ENCODE measurements at places on chromosomes 3 and 15.

DNA sequence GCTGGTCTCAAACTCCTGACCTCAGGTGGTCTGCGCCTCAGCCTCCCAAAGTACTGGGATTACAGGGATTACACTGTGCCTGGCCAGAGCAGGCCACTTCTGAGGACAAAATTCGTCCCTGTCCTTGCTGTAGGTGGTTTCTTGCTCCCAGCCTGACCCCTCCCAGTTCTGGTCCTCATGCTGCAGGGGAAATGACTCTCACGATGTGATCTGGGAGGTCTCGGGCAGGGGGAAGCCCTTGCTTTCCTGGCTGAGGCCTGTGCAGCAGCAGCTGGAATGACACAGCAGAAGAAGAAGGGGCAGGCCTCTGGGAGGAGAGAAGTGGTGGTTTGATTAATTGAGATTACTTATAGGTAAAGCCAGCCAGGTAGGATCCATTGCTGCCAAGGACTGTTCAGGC is 39.3 kb downstream of the MEGF11 start:
- DNase-seq = no peak

GRCh38 chr3:163058031-163058854 is 1561.6 kb downstream of the OTOL1 start:
- no peak for DNase-seq

DNA sequence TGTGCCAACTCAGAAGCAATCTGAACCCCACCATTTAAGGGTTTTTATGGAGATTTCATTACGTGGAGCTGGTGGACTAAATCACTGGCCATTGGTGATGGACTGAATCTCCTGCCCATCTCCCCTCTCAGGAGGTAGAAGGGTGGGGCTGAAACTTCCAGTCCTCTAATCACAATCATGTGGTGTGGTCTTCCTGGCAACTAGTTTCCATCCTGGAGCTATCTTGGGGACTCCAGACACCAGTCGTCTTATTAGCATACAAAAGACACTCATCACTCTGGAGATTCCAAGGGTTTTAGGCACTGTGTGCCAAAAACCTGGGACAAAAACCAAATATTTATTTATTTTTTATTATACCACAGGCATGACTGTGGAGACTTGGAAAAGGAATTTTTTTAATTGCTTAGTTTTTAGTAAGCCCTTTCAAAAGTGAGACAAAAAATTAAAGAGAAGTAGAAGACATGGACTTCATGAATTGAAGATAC is 203.6 kb downstream of the WNT5A start:
- no peak for DNase-seq

GRCh38 chr3:104939196-104939595 is 427.5 kb upstream of the ALCAM start:
- DNase-seq = no peak

DNA sequence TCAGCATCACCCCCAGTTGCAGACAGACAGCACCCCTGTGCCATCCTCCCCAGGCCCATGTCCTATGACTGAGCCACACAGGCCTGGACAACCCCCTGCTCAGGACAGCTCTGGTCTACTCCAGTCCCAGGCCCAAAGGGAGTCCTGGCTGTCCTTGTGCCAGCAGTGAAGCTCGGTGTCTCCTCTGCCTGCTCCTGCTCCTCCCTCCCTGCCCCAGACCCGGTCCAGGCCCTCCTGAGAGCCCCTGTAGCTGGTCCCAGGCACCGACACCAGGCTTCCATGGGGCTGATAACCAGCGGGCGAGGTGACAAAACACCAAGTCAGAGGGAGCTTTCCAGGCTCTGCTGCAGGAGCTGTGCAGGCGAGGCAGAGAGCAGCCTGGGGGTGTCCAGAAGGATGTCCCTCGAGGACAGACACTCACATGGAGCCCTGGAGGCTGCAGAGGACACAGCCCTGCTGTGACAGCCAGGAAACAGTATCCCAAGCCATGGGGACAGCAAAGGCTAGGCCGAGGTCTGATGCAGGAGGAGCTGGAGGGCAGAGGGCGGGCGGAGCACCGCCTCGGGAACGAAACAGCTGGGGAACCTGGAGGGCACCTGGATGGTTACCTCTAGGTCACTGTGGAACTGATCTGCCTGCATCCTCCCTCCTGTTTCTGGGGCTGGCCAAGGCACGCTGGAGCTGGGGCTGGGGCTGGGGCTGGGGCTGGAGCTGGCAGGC is 103.8 kb upstream of the PRR20G start:
- peak; percentile 26 for DNase-seq

- DNase-seq = no peak
Observed at GRCh38 chr15:40239404-40239692, 485 bp downstream of the PAK6 start.

- DNase-seq = no peak
Observed at GRCh38 chr3:64059484-64060175, 36.3 kb upstream of the PSMD6 start.

- DNase-seq = peak; percentile 76
Observed at GRCh38 chr3:170358042-170359010, 811 bp downstream of the SKIL start.

DNA sequence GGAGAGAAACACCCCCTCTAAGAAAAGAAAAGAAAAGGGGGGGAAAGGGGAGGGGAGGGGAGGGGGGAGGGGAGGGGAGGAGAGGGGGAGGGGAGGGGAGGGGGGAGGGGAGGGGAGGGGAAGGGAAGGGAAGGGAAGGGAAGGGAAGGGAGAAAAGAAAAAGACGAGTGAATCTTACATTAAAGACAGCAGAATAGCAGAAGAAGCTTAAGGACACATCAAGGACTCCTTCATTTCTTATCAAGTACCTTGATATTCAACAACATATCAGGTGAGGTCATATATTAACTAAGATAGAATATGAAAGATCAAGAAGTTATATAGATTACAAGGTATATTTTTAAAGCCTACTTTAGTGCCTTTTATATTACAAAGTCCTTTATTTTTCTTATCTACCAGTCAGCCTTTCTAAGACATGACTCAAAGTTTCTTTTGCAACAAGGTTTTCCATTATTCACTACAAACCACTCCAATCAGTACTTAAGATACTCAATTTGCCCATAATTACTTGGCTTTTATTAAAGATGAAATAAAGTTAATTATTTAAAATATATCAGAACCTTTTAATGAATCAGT is 17.7 kb upstream of the AADAC start:
- no peak for DNase-seq

- DNase-seq = peak; percentile 12
Observed at GRCh38 chr15:101025896-101026631, 106.9 kb downstream of the LRRK1 start.

DNA sequence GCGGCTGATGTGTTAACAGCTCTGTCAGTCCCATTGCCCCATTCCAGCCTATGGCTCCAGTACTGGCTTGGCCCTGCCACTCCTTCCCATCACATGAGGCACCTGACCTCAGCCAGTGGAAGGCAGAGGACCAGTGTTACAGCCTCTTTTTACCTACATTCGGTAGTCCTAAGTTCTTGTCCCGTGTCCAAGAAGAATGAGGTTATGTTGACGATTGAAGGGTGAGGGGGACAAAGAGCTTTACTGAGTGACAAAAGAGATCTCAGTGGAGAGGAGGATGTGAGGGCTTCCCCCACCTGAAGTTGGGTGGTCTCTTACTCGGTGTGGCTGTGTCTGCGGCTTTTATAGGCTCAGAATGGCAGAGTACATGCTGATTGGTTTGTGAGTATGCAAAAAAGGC is 7.3 kb upstream of the MPI start:
- no peak for DNase-seq

DNA sequence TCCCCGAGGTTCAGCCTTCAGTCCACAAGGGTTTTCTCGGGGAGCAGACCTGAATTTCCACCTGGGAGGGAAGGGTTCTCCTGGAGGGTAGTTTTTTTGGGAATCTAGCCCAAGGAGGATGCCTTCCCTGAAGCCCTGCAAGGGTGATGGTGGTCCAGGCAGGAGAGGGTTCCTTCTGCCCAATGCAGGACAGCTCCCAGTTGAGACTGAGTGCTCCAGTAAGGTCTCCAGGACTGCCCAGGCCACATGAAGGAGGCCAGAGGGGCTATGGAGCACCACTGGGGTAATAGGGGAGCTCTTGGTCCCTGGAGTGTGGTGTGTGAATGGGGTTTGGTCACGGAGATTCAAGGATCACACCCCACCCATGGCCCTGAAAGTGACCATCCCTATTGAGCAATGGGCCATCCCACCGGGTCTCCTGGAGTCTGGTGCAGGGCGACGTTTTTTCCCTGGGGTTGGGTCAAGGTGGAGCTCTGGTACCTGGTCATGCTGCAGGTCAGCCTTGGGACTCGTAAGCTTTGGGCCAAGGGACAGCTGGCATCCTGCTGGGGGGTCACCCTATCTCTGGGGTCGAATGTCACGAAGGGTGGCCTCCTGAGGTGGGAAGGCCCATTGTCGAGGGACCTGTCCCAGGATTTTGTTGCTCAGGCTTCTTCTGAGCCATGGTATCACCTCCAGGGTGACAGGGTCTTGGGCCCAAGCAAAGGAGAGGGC is 196.5 kb downstream of the UBE3A start:
- no peak for DNase-seq

DNA sequence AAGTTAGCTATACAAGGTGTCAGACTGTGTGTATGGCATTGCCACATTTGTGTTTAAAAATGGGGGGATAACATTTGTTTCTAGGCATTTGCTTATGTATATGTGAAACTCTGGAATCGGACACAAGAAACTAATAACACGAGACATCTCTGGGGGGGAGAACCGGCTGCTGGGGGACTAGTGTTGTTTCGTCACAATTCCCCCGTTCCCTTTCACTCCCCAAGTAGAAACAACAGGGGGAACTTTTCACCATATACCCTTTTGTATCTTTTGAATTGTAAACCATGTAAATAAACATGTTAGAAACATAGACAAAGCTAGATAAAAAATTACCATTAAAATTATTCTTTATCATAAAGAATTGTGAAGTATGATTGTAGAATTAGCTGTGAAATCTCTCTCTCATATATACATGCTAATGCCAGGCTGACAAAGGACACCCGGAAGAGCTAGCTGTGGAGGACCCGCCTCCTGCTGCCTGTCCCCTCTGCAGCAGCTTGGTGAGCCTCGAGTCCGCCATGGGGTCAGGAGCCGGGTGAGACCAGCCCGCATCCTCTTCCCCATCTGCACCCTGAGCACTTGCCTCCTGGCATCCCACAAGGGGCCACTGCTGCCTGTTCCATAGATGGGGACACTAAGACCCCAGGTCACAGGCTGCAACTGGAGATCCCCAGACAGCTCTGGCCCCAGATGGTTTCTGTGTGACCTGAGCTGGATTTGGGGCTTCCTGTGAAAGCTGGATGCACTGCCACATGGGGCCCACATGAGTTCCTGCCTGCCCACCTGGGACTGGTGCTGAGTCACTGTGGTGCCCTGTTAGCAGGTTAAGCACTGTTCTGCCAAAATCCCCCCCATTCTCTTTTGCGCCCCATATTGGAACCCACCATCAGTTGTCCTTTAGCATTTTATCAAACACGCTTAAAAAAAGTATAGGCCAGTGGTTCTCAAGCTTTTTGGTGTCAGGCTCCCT is 91.6 kb downstream of the IQSEC1 start:
- no peak for DNase-seq

DNA sequence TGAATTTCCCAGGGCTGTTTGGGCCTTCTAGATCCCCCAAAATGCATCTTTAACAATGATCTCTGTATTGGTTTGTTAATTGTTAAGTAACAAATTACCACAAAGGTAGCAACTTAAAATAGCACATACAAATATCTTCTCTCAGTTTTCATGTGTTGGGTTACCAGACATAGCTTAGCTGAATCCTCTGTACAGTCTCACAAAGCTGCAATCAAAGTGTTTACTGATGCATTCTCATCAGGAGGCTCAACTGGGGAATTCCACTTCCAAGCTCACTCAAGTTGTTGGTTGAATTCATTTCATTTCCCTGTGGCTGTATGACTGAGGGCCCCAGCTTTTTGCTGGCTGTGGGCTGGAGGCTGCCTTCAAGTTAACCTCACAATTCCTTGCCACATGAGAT is 297.6 kb downstream of the RPLP1 start:
- no peak for DNase-seq

DNA sequence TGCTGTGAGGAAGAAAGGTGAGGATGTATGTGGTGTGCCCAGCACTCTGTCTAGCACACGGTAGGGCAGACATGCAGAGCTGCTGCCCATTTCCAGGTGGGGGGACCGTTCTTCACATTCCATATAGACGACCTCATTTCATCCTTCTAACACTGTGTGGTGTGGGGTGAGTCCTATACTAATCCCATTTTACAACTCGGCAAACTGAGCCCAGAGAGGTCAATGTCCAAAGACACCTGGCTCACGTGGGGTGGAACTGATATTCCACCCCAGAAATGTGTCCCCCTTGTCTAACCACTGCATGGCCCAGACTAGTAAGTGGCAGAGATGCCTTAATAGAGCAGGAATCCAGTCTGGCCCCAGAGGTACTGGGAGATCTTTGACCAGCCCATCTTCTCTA is 119.2 kb downstream of the FBLN2 start:
- DNase-seq = no peak

DNA sequence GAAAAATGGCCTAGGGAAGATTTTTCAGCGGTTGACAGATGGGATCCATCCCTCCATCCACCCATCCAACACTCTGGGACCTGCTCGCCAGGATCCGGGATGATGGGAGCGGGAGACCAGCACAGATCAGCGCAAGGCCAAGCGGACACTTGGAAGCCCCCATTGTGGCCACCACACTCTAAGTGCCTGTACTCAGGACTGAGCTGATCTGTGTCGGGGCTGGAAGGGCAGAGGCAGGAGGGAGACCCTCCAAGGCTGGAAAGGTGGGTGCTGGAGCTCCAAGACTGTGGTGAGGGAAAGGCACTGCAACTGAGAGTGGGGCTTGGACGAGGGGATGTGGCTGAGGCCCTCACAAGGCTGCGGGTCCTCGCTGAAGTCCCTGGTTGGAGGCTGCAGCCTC is 91.8 kb upstream of the TRPM1 start:
- DNase-seq = no peak

DNA sequence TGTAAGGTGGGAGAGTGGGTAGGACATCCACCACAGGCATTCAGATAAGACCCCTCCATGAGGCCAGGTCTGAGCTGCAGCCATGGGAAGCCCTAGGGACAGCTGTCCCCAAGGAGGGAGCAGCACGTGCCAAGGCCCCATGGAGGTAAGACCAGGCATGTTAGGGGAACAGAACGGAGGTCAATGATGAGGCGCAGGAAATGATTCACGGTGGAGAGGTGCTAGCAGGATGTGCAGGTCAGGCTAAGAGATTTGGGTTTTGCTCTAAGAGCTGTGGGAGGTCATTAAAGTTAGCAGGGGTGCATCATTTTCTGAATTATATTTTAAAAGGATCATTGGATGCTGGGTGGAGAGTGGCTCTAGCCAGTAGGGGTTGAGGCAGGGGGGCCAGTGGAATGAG is 66.4 kb upstream of the SNRPA1 start:
- no peak for DNase-seq

DNA sequence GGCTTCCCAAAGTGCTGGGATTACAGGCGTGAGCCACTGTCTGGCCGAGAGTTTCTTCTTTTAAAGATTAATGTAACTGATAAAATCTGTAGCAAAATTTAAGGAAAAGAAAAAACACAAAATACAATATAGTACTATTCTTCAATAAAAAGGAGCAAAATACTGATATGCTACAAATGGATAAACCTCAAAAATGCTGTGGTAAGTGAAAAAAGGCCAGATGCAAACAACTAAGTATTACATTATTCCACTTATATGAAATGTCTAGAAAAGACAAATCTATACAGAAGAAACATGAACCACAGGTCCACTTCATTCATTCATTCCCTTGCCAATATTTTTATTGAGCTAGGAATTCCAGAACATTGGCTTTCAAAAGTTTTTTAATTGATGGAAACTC is 299.5 kb downstream of the CTNNB1 start:
- DNase-seq = no peak
